ENCODE measurements at places on chromosomes 13 and 19. TPM values are rescaled to one million over a fixed set of nuclear protein-coding genes. Genes with fewer than 3 reads are reported as not detected.

DNA sequence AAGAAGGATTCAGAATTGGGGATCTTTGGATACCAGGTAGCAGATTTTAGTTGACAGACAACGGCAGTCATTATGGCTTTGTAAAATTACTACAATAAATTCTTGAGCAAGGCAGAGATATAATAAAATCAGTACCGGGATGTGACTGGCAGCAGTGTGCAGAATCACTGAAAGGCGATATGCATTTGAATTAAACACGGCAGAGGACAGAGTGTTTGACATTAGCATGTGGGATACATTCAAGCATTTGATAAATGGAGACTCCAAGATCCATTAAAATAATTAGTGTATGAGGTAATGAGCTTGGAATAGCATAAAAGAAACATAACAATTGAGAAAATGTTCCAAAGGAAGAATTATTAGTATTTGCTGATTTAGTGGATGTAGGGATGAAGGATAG is 36.8 kb downstream of the LCP1 start:
- DNase-seq: no peak

DNA sequence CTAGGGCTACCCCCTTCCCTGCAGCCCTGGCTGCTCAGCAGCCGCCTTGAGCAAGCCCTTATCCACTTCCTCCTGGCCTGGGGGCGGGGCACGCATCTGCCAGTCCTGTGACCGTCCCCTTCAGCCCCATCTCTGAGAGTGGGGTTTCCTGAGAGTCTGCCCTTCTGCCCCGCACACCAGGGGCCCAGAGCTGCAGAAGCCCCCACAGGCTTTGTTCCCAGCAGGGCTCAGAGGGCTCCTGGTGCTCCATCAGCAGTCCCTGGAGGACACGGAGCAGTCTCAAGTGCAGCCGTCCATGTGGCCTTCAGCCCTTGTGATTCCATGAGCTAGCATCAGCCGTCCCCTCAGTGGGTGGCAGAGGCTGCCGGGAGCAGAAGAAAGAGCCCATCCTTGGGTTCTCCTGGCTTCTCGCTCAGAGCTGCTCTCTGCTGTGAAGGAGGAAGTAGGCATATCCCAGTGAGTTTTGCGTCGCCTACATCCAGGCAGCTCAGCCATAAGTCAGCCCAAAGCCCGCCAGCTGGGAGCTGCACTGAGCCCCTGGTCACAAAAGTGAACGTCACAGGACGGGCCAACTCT is 16.3 kb downstream of the MYO9B start:
- DNase-seq: no peak

GRCh38 chr13:55816976-55817601 is 1323.6 kb upstream of the PRR20A start:
- DNase-seq: no peak

DNA sequence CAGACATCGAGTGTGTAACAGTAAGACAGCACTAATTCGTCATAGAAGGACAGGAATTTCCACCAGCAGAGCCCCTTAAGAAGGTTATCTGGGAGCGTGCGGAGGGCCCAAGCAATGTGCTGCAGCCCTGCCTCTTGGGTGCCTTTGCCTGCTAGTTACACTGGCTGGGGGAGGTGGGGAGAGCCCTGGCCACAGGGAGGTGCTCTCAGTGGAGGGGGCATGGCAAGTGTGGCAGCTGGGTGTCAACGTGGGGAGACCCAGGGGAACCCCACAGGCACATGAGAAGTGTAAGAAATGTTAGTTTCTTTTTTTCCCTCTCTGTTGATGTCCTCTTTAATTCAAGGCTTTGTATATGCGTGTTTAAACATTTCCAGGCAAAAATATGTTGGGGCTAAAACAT is 50.9 kb upstream of the TMTC4 start:
- no peak for DNase-seq

CCNE1 gene
- polyA plus RNA-seq: 27.0 TPM

DNA sequence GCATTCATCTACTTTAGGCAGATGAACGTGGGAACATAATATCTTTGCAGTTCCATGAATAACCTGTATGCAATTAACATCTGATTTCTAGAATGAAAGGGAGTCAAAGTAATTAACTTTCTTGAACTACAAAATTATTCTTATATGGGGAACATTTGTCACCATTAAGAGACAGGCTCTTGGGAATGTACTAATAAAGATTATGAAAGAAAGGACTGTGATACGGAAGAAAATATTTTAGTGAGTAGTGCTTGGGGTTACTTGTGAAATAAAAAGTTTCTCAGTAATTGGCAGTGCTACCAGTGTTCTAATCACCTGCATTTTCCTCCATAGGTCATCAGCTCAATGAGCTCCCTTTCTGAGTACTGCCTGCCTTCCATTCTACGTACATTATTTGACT is 85.4 kb downstream of the FRY start:
- DNase-seq: no peak

DNA sequence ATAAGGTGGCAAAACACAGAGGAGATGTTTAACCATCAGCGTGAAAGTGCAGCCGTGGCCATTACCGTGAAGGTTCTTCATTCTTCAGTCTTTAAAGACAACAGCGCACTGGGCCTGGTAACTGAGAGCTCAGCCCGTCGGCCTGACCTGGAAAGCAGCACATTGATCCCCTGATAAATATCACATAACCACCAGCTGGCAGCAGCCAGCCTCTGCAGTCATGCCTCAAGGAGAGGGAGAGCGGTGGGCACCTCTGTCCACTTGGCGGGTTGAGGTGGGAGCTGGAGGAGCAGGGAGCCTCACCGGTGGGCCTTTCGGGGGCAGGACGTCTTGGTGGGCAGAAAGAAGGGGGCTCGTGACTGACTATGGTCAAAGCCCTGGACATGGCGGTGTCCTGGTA is 58.1 kb downstream of the MCF2L start:
- no peak for DNase-seq

- DNase-seq: no peak
These were observed 1.2 kb downstream of the CIRBP start for GRCh38 chr19:1270213-1270853.

APLP1 gene
- 4.5 TPM for polyA plus RNA-seq

GRCh38 chr19:39483141-39483540 is 2.5 kb downstream of the TIMM50 start:
- no peak for DNase-seq

DNA sequence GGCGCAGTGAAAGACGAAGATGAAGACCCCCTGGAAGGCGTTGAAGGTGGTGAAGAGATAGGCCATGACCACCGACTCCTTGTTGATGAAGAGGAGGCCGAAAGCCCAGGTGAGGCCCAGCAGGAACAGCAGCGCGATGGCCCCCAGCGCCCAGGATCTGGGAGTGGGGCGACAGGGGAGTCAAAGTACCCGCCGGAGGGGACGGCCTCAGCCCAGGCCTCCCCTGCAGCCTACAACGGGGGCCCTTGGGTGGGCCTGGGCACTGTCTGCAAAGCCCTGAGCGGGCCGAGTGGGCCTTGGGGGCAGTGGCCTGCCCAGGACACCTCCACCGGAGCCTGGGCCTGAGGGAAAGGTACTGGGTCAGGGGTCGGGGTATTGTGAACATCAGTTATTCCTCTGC is 19.0 kb upstream of the ASF1B start:
- no peak for DNase-seq

ZNF728 gene
- not detected for polyA plus RNA-seq

- DNase-seq: no peak
These were observed 70.5 kb downstream of the COL4A1 start for GRCh38 chr13:110236431-110236830.

DNA sequence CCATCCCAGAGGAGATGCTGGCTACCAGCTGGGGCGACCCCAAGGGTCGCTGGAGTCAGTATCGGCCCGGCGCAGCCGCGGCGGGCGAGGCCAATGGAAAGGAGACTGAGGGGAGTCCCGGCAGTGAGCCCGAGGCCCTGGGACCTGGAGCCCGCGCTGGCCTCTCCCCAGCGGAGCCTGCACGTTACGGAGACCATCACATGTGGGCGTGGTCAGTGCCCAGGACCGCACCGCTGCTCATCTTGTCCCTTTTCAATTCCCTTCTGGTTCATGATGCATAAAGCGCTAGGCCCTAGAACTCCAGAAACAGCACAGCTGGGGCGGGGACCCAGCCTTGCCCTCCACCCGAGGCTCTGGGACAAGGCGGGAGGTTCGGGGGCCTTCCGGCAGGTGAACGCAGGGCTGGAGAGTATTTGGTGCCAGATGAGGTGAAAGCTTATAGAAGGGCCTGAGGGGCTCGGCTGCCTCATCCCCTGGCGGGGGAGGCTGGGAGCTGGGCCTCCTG is 8.0 kb downstream of the C19orf25 start:
- no peak for DNase-seq

DNA sequence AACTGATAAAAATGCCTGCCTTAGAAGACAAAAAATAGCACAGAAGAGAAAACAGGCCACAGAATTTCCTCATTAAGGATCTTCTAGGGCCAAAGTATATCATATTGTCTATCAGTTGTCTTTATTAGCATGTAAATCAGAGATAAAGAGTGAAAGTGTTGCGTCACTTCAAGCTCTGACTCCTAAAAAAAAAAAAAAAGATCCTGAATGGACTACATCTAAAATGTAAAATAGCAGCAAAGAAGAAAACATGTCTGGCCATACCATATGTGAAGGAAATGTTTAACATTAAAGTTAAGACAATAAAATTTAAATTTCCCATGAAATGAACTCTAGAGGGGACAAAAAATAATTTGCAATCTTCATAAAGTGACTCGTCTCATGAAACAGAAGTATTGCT is 237.4 kb downstream of the PCDH9 start:
- DNase-seq: no peak

ZNF628 gene
- polyA plus RNA-seq: 4.0 TPM
